ENCODE measurements at places on chromosomes 11 and 22. TPM values are rescaled to one million over a fixed set of nuclear protein-coding genes. Genes with fewer than 3 reads are reported as not detected.

DNA sequence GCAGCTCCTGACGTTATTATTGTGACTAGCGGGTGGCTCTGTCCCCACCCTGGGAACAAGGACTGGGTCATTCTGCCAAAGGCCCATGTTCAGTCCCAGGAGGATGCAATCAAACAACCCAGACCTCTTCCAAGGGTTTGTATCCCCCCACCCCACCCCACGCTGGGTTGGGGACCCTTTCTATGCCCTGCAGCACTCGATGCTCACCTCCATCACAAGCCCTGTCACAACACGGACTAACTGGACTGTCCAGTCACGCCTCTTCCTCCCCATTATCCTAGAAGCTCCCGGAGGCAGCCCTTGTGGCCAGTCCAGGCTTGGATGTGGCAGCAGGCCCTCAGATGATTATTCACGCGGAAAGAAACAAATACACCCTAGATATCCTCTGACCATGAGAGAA, 3.7 kb downstream of the SHANK2 start:
- peaks cover 38% of the 10 kb centered on the region for H3K4me1 ChIP-seq
- H3K4me3 ChIP-seq: peak overlapping the region; percentile 17
- H3K36me3 ChIP-seq: peaks cover 3% of the 10 kb centered on the region
- no peak overlapping the region for H3K27ac ChIP-seq

DNA sequence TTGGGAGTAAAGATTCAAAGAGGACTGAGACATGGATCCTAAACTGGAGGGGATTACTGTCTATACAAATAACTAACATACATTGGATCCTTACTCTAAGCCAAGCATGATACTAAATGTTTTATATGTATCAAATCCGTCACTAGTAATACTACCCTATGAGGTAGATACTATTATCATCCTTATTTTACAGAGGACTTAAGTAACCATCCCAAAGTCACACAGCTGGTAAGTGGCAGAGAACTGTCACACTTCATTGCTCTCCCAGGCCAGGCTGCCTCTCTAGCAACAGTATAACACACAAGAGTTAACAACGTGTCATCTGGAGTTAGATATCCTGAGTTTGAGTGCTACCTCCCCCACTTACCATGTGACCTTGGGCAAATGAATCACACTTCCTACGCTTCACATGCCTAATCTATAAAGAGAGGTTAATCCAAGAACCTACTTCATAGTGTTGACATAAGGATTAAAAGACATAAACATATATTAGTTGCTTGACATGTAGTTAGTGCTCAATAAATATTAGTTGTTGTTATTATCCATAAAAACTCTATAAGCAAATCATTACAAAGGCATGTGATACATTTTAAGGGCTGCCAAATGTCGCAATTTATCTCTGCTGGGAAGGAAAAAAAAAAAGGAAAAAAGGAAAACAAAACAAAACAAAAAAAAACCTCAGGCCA, 33.8 kb upstream of the SPON1 start:
- no peak overlapping the region for H3K27ac ChIP-seq
- no peak overlapping the region for H3K4me3 ChIP-seq
- no peaks in the 10 kb centered on the region for H3K27me3 ChIP-seq
- no peak for DNase-seq
- H3K36me3 ChIP-seq: no peaks in the 10 kb centered on the region

GRCh38 chr11:32068134-32068870, 22.6 kb upstream of the RCN1 start:
- peaks cover 39% of the 10 kb centered on the region for H3K27me3 ChIP-seq
- no peak for DNase-seq
- no peak overlapping the region for H3K27ac ChIP-seq
- H3K36me3 ChIP-seq: no peaks in the 10 kb centered on the region
- H3K4me3 ChIP-seq: no peak overlapping the region
- peaks cover 33% of the 10 kb centered on the region for H3K4me1 ChIP-seq

DNA sequence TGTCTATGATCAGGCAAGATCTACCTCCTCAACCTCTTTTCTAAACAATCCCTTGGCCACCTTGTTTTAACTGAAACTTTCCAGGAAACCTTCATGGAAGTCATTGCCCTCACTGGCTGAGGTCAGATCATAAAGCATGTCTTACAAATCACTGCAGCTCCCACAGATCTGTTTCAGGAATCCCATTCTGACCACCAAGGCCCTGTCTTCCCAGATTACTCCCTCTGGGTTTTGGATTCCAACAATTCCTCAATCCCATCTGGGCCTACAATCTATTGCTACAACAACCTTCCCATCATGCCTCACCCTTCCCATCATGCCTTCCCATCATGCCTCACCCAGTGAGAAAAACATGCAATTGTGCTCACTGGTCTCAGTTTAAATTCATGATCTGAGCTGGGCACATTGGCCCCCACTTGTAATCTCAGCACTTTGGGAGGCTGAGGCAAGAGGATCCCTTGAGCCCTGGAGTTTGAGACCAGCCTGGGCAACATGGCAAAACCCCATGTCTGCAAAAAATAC, 15.9 kb downstream of the ADAMTS15 start:
- DNase-seq: no peak
- no peaks in the 10 kb centered on the region for H3K4me1 ChIP-seq
- H3K4me3 ChIP-seq: no peak overlapping the region

The TRIM5 gene
- total RNA-seq: 38.9 TPM

GRCh38 chr22:43670513-43670912, 141.6 kb downstream of the EFCAB6 start:
- no peak overlapping the region for H3K4me3 ChIP-seq
- H3K27ac ChIP-seq: no peak overlapping the region
- peaks cover 3% of the 10 kb centered on the region for H3K36me3 ChIP-seq
- no peak for DNase-seq
- no peaks in the 10 kb centered on the region for H3K27me3 ChIP-seq

- peaks cover 18% of the 10 kb centered on the region for H3K36me3 ChIP-seq
- DNase-seq: no peak
- no peaks in the 10 kb centered on the region for H3K27me3 ChIP-seq
- H3K4me3 ChIP-seq: no peak overlapping the region
- peaks cover 19% of the 10 kb centered on the region for H3K4me1 ChIP-seq
Observed at GRCh38 chr11:27207025-27207650, 155.9 kb downstream of the CCDC34 start.

DNA sequence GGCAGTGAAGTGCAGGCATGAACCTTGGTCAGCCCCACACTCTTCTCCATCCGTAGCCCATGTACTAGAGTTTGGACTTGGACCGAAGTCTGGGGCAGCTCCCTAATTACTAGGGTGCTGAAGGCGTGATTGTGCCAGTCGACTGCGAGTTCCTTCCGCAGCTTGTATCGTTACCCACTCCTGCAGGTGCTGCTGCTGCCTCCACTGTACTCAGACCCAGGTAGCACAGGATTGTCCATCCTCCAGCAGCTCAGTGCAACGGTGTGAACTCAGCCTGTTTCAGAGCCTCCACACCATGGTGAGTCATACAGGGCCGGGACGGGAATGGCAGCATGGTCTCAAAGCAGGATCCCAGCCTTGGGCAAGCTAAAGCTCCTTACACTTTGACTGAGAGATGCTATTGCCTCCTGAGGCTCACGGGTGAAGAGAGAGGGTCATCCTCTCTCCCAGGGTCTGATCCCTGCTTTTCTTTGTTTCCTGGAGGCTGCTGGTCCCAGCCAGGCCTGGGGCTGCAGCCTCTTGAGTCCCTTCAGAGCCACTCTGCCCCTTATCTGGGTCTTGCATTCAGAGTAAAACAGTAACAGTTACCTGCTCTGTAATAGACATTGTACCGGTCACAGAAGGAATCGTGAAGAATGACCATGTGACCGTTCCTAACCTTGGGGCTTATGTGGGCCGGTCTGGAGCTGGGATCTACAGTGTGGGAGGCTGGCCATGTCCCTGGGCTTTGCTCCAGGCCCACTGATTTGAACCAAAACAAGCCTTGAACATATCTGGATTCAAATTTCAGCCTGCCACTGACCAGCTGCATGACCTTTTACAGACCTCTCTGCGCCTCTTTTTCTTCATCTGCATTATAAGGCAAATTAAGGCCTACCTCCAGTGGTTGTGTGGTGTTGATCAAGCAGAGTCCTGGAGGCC, 1.7 kb downstream of the TKFC start:
- no peak for DNase-seq
- peaks cover 8% of the 10 kb centered on the region for H3K36me3 ChIP-seq
- peak overlapping the region; percentile 89 for H3K27ac ChIP-seq
- peaks cover 26% of the 10 kb centered on the region for H3K4me1 ChIP-seq
- H3K4me3 ChIP-seq: peak overlapping the region; percentile 97
